ENCODE measurements at places on chromosomes 1 and 21.

DNA sequence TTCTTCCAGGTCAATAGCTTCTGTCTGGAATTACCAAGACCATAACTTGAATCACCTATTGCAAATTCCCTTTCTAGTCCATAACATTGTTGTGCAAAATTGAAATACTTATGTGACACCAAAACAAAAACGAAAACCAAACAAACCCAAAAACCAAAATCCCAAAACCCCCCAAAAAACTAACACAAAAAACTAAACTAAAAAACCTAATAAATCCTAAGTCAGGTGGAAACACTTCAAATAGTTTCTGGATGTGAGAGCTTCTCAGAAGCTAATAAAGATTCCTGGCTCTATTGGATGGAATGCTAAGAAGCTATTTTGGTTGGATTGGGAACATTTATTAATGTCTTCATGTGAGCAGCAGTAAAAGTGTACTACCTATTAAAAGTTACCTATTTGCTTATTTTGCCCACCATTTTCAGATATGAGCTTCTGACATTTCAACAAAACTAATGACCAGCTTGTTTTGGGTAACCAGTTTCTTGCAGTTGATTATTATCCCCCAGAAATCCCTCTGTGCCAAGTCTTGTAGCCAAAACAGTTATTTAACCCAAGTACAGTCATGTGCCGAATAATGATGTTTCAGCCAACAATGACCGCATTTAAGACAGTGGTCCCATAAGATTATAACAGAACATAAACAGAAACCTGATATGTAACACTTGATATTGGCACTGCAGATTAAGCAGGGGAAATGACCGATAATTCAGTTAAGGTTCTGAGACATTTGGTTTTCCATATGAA is 76.4 kb downstream of the LTN1 start:
- no peak for DNase-seq

DNA sequence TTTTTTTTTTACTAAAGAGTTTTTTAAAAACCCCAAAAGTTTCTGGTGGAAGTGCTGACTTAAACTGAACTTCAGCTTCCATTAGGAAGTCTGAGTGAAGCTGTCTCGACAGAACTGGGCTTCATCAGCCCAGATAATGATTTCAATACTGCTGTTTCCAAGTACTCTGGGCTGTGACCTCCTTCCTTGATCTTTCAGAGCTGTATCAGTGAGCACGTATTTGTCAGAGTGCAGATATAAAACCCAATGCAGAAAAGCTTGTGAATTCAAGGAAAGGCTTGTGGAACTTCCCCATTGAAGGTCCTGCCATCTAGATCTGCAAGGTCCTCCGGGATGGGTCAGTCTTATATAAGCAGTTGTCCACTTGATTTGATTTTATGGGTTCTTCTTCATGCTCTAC is 50.1 kb upstream of the RGS21 start:
- DNase-seq, result no peak

GRCh38 chr1:230079199-230080024 is 12.4 kb downstream of the GALNT2 start:
- DNase-seq, result no peak

DNA sequence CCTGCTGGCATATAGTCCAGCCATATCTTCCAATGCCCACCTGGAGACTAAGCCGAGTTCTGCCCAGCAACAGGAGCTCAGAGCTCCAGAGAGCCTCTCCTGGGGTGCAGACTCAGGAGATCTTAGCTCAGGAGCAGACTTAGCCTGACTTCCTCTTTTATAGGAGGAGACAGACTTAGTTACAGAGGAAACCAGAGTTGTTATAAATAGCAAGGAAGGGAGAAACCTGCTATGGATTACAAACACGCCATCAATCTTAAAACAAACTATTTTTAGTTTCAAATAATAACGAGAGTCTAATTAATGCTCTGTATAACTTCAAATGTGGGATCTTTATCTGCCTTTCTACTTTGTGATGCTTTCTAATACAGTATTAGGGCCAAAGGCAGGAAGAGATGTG is 3.3 kb upstream of the KIF21B start:
- DNase-seq, result no peak

DNA sequence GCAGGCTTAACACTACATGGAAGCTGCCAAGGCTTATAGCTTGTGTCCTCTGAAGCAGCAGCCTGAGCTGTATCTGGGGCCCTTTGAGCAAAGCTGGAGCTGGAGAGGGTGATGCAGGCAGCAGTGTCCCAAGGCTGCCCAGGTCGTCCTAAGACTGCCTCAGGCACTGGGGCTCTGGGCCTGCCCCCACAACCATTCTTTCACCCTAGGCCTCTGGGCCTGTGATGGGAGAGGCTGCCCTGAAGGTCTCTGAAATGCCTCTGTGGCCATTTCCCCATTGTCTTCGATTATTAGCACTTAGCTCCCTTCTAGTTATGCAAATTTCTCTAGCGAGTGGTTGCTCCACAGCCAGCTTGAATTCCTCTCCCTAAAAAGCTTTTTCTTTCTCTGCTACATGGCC is 142.0 kb downstream of the LRIG2 start:
- DNase-seq, result no peak

- DNase-seq, result no peak
Measured at GRCh38 chr1:1928231-1929101, 9.4 kb upstream of the TMEM52 start.

DNA sequence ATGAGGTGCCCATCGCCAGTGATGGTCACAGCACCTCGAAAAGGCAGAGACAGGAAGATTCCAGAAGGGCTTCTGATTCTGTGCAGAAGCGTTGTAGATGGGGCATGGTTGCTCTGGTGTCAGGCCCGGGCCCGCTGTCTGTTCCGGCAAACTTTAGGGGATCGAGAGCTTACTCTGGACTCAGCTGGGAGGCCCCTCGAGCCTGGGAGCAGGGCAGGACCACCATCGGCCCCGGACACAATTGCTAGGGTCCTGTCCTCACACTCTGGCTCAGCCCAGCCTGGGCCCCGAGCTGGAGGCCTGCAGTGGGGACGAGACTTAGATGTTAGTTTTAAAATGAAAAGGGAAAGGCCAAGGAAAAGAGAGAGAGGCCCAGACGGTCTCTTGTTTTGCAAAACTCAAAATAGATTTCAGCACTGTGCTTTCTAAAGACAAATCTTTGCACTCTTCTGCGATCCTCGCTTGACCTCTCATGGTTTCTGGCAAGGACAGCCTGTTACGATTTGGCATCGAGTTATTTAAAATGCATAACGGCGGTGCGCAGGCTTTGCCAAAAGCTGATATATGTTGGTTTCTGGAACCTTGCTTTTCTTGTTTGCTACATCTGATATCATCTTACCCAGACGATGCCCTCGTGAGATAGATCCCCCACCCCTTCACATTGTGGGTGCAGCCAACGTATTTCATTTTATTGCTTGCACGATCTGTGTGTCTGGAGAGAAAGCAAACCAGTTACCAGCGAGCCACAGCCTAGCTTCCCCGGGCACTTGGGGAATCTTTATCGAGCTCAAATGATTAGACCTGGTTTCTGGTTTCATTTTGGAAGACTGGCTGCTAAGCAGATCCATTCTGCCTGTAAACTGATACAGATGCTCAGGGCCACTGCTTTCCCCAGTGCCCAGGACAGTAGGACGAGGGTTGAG is 58.0 kb downstream of the PRDM16 start:
- DNase-seq, result no peak

- DNase-seq, result no peak
Measured at GRCh38 chr1:6996371-6996770, 211.1 kb downstream of the CAMTA1 start.

GRCh38 chr1:208731981-208732821 is 488.0 kb upstream of the PLXNA2 start:
- no peak for DNase-seq

DNA sequence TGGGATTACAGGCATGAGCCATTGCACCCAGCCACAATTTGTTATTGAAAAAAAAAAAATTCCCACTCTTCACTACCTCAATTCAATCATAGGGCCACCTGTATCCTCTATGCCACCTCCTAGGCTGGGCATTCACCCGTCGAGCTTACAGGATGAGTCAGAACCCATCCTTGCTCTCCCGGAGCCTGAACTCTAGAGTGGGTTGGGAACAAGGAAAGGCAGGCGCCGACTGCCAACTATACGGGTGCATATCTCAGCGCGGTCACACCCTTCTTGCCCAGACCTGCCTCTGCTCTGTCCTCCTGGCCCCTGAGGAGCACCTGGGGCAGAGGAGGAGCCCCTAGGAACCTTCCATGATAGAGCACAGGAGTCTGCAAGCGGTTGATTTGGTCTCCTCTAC is 21.4 kb upstream of the LBR start:
- no peak for DNase-seq

- no peak for DNase-seq
Measured at GRCh38 chr1:183859119-183859518, 54.2 kb downstream of the RGL1 start.

DNA sequence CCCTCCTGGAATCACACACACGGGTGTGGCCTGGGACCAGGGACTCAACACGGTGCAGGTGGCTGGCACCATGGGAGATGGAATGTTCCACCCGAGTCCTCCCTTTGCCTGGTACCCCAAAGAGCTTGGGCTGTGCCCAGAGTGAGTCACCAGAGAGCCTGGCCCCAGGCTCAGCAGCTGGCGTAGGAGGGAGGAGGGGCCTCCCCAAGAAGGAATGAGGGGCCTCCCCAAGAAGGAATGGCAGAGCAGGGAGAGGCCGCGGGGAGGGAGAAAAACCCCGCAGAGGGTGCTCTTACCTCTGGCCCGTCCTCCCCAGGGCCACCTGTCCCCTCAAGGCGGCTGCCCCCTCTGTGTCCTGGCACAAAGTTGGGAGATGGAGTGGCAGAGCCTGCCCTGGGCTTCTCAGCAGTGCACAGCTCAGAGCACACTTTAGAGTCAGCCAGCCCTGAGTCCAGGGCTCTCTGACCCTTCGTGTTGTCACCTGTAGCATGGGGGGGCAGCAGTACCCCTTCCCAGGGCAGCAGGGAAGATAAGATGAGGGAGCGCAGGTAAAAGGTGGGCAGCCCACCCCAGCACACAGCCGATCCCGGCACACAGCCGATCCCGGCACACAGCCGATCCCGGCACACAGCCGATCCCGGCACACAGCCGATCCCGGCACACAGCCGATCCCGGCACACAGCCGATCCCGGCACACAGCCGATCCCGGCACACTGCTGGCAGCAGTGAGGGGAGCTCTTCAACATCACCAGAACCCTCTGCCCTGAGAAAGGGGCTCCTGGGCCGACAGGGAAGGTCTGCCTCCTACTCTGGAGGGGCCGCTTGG is 20.2 kb upstream of the KCNAB2 start:
- DNase-seq, result no peak

- no peak for DNase-seq
Measured at GRCh38 chr1:171653796-171654195, 1.3 kb upstream of the MYOC start.

- peak; percentile 45 for DNase-seq
Measured at GRCh38 chr1:25572708-25573590, 29.5 kb downstream of the LDLRAP1 start.

DNA sequence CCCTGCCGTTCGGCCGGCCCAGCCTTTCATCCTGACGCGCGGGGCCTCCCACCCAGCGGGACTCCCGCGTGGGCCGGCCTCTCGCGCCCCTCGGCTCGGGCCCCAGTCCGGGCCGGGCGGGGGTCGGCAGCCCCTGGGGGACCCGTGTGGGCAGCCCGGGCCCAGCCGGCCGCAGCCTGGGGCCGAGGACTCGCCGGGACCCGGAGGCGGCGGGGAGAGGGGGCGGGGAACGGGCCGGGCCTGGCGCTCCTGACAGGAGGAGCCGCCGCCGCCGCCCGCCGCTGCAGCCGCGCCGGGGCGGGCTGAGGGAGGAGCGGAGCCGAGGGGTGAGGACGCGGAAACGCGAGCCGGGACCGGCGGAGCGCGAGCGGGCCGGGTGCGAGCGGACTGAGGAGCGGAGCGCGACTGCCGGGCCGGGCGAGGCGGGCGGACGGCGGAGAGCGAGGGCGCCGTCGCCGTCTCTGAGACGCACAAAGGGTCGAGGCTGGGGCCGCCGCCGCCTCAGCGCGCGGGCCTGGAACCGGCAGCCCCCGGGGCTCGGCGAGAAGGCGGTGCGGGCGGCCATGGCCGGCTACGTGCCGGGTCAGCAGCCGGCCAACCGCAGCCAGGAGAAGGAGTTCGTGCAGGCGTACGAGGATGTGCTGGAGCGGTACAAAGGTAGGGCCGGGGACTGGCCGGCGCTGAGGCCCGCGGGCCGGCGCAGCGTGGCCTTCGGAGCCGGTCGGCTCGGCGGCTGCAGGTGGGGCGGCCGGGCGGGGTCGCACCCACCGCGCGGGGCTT is 79.1 kb downstream of the NDUFS5 start:
- peak; percentile 51 for DNase-seq
